ENCODE measurements at places on chromosomes 16 and 17.

- H3K27me3 ChIP-seq: no peaks in the 10 kb centered on the region
- DNase-seq: no peak
- H3K4me3 ChIP-seq: no peak overlapping the region
- H3K4me1 ChIP-seq: peaks cover 28% of the 10 kb centered on the region
- no peaks in the 10 kb centered on the region for H3K36me3 ChIP-seq
- no peak overlapping the region for H3K27ac ChIP-seq
These were observed 356.6 kb downstream of the KCNJ2 start for GRCh38 chr17:70525961-70526360.

GRCh38 chr16:67283039-67283825 is 3.9 kb downstream of the PLEKHG4 start:
- peaks cover 3% of the 10 kb centered on the region for H3K36me3 ChIP-seq
- H3K27ac ChIP-seq: no peak overlapping the region
- no peak for DNase-seq
- H3K4me3 ChIP-seq: no peak overlapping the region
- no peaks in the 10 kb centered on the region for H3K27me3 ChIP-seq

GRCh38 chr16:80509872-80510271 is 30.9 kb upstream of the DYNLRB2 start:
- peaks cover 41% of the 10 kb centered on the region for H3K27me3 ChIP-seq
- H3K4me1 ChIP-seq: peaks cover 5% of the 10 kb centered on the region
- H3K4me3 ChIP-seq: no peak overlapping the region
- H3K36me3 ChIP-seq: no peaks in the 10 kb centered on the region
- no peak for DNase-seq

DNA sequence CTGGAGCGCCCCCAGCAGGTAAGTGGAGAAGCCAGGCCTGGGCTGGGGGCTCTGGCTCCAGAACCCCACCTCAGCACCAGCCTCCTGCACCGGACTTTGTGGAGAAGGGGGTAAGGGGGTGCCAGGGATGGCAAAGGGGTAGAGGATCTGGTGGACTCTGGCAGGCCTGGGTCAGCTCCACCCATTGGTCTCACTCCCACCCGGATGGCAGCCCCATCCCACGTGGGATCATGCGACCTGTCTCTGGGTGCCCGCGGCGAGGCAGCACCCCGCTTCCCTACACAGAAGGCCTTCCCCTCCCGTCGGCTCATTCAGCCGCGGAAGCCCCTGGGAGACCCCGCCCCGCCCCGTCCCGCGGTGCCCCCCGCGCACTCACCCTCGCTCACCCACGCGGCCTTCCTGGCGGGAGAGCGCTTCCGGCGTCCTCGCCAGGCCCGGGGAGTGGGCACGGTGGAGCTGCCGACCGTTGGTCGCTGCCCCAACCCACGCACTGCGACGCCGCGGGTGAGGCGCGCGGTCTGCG is 498 bp upstream of the PLEKHG4 start:
- peaks cover 3% of the 10 kb centered on the region for H3K36me3 ChIP-seq
- peaks cover 5% of the 10 kb centered on the region for H3K4me1 ChIP-seq
- H3K4me3 ChIP-seq: peak overlapping the region; percentile 65

- DNase-seq: no peak
- no peaks in the 10 kb centered on the region for H3K27me3 ChIP-seq
- no peak overlapping the region for H3K4me3 ChIP-seq
- H3K4me1 ChIP-seq: no peaks in the 10 kb centered on the region
These were observed 160.4 kb downstream of the ABCC12 start for GRCh38 chr16:47995354-47995753.

- H3K27ac ChIP-seq: peak overlapping the region; percentile 59
- H3K27me3 ChIP-seq: no peaks in the 10 kb centered on the region
- peaks cover 69% of the 10 kb centered on the region for H3K4me1 ChIP-seq
- H3K4me3 ChIP-seq: no peak overlapping the region
These were observed 106.8 kb downstream of the ZNF778 start for GRCh38 chr16:89324056-89325010.

DNA sequence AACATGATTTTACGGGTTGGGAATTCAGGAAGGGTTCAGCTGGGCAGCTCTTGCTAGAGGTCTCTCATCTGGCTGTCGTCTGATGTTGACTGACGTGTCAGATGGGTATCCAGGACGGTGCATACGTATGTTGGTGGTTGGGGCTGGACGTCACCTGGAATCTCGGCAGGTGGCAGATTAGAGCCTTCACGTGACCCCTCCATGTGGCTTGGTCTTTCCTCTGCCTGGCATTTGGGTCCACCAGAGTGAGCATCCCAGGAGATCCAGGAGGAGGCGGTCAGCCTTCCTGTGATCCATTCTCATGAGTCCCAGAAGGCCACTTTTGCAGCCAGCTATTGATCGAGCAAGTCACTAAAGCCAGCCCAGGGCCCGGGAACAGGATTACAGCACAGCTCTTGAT is 202.7 kb downstream of the FOXL1 start:
- H3K4me1 ChIP-seq: no peaks in the 10 kb centered on the region
- DNase-seq: no peak
- no peaks in the 10 kb centered on the region for H3K36me3 ChIP-seq
- peaks cover 16% of the 10 kb centered on the region for H3K27me3 ChIP-seq
- H3K4me3 ChIP-seq: no peak overlapping the region
- no peak overlapping the region for H3K27ac ChIP-seq

- H3K27ac ChIP-seq: peak overlapping the region; percentile 15
- DNase-seq: no peak
- peaks cover 11% of the 10 kb centered on the region for H3K36me3 ChIP-seq
- H3K27me3 ChIP-seq: peaks cover 8% of the 10 kb centered on the region
These were observed 31.9 kb downstream of the MSI2 start for GRCh38 chr17:57288040-57288772.

- H3K4me3 ChIP-seq: no peak overlapping the region
- no peaks in the 10 kb centered on the region for H3K27me3 ChIP-seq
- no peaks in the 10 kb centered on the region for H3K36me3 ChIP-seq
- peaks cover 29% of the 10 kb centered on the region for H3K4me1 ChIP-seq
- no peak overlapping the region for H3K27ac ChIP-seq
- DNase-seq: no peak
These were observed 117.3 kb upstream of the CORO6 start for GRCh38 chr17:29740017-29740416.

DNA sequence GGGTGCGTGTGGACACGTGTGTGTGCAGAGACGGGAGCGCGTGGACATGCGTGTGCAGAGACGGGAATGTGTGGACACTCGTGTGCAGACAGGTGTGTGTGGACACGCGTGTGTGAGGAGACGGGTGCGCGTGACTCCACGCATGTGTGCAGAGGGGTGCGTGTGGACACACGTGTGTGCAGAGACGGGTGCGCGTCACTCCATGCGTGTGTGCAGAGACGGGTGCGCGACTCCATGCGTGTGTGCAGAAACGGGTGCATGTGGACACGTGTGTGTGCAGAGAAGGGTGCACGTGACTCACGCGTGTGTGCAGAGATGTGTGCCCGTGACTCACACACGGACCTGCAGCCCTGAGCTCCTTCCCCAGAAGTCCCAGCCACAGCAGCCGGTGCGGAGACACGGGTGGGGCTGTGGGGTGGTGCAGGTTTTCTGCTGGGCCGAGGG is 2.2 kb upstream of the CD7 start:
- H3K4me3 ChIP-seq: no peak overlapping the region
- DNase-seq: no peak
- H3K36me3 ChIP-seq: no peaks in the 10 kb centered on the region

- peak overlapping the region; percentile 27 for H3K27ac ChIP-seq
- H3K27me3 ChIP-seq: no peaks in the 10 kb centered on the region
- H3K4me1 ChIP-seq: peaks cover 10% of the 10 kb centered on the region
- H3K4me3 ChIP-seq: no peak overlapping the region
- DNase-seq: no peak
- H3K36me3 ChIP-seq: peaks cover 10% of the 10 kb centered on the region
These were observed 140.6 kb downstream of the CDK5R1 start for GRCh38 chr17:32627239-32627996.

GRCh38 chr16:8634991-8635736 is 13.7 kb downstream of the METTL22 start:
- H3K36me3 ChIP-seq: peaks cover 37% of the 10 kb centered on the region
- H3K4me3 ChIP-seq: no peak overlapping the region
- H3K27me3 ChIP-seq: no peaks in the 10 kb centered on the region
- H3K27ac ChIP-seq: no peak overlapping the region

DNA sequence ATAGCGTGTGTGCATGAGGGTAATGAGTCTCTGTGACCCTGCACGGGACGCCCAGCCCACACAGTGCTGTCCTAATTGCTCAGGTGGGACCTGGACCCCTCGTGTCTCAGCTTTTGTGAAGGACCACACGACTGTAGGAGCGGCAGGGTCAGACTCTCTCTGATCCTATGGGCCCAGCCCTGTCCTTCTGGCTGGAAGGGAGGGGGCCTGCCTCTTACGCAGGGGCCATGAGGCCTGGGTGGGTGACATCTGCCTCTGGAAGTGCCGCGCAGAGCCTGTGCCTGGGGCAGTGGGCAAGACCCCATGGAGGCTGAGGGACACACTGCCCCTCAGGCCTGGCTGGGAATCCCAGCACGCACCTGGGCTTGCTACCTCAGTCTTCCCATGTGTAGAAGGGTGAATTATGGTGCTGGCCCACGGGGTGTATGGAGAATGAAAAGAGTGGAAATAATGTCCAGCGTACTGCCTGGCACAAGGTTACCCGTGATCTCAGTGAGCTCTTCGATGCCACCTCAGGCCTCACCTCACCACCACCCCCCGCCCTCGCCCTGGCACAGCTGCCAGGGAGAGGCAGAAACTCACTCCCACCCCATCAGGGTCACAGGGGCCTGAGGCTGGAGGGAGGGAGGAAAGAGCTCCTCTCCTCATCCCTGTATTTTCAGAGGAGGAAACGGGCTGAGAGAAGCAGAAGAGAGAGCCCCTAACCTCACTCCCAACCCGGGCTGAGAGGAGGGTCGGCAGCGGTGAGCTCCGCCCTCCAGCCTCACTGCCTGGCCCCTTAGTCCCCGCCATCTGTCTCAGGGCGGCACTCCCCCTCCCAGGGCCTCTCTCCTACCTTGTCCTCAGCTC is 27.1 kb upstream of the DBNDD1 start:
- DNase-seq: no peak
- H3K4me1 ChIP-seq: peaks cover 15% of the 10 kb centered on the region
- peak overlapping the region; percentile 47 for H3K27ac ChIP-seq
- peaks cover 4% of the 10 kb centered on the region for H3K36me3 ChIP-seq
- peak overlapping the region; percentile 61 for H3K4me3 ChIP-seq

DNA sequence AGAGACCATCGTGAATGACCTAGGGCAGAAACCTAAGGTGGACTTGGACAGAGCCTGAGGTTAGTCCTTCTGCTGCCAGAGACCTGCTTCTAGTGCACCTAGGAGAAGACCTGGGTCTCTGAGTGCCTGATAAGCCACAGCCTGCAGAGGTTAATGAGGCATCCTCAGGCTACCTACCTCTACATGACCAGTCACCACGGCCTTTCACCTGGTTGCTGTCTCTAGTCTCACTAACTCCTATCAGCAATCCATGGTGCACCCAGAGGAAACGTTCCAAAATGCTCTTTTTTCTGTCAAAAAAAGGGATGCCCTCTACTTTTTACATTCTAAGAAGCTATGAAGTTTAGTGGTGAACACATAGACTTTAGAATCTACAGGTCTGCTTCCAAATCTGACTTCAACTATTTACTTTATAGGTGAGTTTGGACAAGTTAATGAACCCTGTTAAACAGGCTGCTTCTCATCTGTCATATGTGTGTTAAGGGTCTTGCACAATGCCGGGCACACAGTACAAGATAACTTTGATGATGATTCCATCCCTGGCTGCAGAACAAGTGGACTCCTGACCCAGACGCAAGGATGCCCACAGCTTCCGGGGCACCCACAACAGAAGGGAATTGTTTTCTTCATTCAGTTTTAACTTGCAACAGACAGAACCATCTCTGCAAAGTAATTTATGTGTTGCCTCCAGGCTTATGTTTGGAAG is 469.9 kb upstream of the CDH5 start:
- H3K4me1 ChIP-seq: peaks cover 6% of the 10 kb centered on the region
- H3K27me3 ChIP-seq: no peaks in the 10 kb centered on the region
- no peak overlapping the region for H3K27ac ChIP-seq
- H3K36me3 ChIP-seq: peaks cover 3% of the 10 kb centered on the region
- DNase-seq: no peak

DNA sequence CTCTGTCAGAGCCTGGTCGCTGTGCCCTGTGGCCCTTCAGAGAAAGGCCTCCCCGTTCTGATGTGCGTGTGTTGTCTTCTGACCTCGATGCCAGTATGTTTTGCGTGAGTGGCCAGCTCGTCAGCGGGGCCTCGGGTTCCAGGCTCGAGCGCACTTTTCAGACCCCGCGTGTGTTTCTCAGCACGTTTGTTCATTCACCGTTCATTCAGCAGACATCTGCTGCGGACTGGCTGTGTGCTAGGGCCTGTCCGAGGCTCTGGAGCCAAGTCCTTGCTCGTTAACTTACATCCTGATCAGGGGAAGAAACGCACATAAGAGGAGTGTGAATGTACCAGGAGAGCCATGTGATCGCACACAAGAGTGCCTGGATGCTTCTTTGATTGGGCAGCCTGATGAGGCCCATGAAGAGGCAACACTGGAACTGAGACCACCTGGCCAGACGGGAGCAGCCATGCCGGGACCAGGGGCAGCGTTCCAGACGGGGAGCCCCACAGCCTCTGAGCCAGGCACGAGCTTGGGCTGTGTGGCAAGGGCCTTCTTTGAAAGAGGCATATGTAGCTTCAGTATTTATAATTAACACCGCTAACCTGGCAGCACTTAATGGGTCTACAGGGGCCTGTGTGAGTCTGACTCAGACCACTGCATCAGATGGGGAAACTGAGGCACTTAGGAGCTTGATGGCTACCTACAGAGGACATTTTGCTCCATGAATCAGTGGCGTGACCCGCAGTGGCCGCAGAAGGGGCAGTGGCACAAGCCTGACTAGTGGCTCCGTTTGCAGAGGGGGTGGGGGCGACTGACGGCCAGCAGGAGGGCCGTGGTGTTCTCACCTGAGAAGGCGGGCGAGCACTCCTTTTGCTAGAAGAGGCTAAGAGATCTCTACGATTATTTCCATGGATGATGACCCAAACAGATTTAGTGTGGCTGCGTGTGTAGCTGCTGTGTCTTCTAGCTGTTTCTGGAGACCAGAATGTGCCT is 187.9 kb upstream of the CHMP6 start:
- peaks cover 27% of the 10 kb centered on the region for H3K36me3 ChIP-seq
- H3K4me3 ChIP-seq: no peak overlapping the region
- no peaks in the 10 kb centered on the region for H3K27me3 ChIP-seq
- no peak overlapping the region for H3K27ac ChIP-seq
- no peak for DNase-seq

- DNase-seq: no peak
- H3K27me3 ChIP-seq: no peaks in the 10 kb centered on the region
These were observed 53.4 kb downstream of the GAS7 start for GRCh38 chr17:10144982-10145381.

GRCh38 chr17:38922538-38923297 is 2.7 kb upstream of the LASP1NB start:
- no peaks in the 10 kb centered on the region for H3K27me3 ChIP-seq
- H3K4me1 ChIP-seq: peaks cover 31% of the 10 kb centered on the region
- H3K36me3 ChIP-seq: peaks cover 14% of the 10 kb centered on the region
- DNase-seq: no peak
- H3K4me3 ChIP-seq: no peak overlapping the region

- no peaks in the 10 kb centered on the region for H3K27me3 ChIP-seq
- H3K36me3 ChIP-seq: no peaks in the 10 kb centered on the region
- H3K27ac ChIP-seq: peak overlapping the region; percentile 88
- H3K4me1 ChIP-seq: peaks cover 45% of the 10 kb centered on the region
- H3K4me3 ChIP-seq: no peak overlapping the region
These were observed 61.9 kb downstream of the ZFHX3 start for GRCh38 chr16:72985995-72986394.

GRCh38 chr17:9969301-9969935 is 64.3 kb upstream of the RCVRN start:
- H3K27ac ChIP-seq: no peak overlapping the region
- peaks cover 40% of the 10 kb centered on the region for H3K4me1 ChIP-seq
- H3K36me3 ChIP-seq: no peaks in the 10 kb centered on the region
- H3K4me3 ChIP-seq: no peak overlapping the region
- no peaks in the 10 kb centered on the region for H3K27me3 ChIP-seq
- DNase-seq: no peak

- H3K4me1 ChIP-seq: peaks cover 21% of the 10 kb centered on the region
- peaks cover 43% of the 10 kb centered on the region for H3K27me3 ChIP-seq
- DNase-seq: peak; percentile 55
These were observed at the start of gene ACE for GRCh38 chr17:63476854-63477479. Gene ACE (plus strand): TSS chr17:63477061. CDS start chr17:63477095, 34 bp downstream.
